ENCODE measurements at places on chromosomes 6 and 20. TPM values are rescaled to one million over a fixed set of nuclear protein-coding genes. Genes with fewer than 3 reads are reported as not detected.

Gene SMLR1
- not detected for polyA plus RNA-seq

Gene ASIP
- 0.80 TPM for polyA plus RNA-seq

Gene UBE2C
- 2.2 TPM for polyA plus RNA-seq

Gene CFB
- 39.6 TPM for polyA plus RNA-seq

Gene ZBTB46
- polyA plus RNA-seq = 6.7 TPM

- DNase-seq = no peak
These were observed 191.5 kb downstream of the PREX1 start for GRCh38 chr20:48636301-48636700.

DNA sequence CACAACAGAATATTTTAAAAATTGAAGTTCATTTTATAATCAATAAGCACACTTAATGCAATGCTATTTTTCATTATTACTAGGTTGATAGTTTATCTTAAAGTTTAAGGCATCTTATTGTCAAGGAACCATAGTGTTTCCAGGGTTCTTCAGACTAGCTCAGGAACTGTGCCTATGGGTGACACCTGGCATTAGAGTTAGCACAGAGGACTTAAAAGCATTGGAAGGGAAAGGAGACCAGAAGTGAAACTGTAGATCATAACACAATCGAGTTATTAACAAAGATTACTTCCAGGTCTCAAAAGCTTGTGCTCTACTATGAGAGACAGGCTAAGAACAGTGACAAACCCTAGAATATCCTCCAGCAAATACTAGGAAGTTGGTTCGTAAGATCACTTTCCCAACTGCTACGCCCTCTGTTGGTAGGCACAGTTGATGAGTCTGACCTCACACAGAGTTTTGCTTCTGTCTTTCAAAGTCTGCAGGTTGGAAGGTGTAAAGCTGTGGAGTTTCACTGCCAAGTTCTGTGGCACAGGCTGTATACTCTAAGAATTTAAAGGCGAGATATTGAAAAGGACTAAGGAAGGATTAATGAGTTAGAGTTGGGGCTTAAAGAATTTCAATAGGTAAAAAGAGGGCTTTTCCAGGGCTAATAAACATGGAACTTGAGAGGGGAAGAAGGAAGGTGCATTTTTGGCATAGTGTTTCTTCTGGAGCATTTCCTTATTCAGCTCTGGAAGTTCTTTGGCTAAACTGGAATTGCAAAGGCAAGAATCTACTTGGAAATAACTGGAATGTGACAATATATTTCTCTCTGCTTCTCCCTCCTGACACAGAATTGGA is 531.3 kb upstream of the JAG1 start:
- no peak for DNase-seq

DNA sequence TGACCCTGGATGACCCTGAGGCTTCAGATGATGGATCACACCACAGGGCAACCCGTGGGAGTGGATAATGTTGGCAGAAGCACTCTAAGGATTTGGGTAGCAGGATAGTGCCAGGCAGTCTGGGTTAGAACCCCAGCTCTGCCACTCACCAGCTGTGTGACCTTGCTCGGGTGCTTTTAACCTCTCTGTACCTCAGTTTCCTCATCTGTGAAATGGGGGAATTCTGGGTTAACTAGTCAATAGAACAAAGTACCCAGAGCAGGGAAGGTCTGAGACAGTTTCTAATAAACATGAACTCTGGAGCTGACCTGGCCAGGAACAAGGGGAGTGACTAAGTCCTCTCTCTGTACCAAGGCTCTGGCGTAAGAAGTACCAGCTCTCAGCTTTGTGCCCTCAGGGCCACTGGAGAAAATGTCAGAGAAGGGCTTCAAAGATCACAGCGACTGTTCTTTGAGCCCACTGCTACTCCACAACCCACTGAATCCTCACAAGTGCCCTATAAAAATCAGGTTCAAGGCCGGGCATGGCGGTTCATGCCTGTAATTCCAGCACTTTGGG is 14.7 kb upstream of the NOL4L start:
- no peak for DNase-seq

DNA sequence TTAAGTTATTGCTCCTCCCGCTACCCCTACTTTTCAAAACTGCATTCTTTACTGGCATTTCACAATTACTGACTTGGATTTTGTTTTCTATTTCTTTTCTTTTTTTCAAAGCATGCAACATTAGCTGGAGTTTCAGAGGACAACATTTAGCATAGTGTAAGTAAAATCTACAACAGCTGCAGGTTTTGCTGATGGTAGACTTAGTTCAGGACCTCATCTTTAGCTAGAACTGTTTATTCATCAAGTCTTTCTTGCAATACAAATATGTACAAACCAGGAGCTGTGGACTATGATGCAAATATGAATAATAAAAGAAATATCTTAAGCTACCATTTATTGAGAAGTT is 728 bp upstream of the CEP162 start:
- no peak for DNase-seq

GRCh38 chr20:20824924-20825584 is 112.6 kb upstream of the RALGAPA2 start:
- DNase-seq = no peak

DNA sequence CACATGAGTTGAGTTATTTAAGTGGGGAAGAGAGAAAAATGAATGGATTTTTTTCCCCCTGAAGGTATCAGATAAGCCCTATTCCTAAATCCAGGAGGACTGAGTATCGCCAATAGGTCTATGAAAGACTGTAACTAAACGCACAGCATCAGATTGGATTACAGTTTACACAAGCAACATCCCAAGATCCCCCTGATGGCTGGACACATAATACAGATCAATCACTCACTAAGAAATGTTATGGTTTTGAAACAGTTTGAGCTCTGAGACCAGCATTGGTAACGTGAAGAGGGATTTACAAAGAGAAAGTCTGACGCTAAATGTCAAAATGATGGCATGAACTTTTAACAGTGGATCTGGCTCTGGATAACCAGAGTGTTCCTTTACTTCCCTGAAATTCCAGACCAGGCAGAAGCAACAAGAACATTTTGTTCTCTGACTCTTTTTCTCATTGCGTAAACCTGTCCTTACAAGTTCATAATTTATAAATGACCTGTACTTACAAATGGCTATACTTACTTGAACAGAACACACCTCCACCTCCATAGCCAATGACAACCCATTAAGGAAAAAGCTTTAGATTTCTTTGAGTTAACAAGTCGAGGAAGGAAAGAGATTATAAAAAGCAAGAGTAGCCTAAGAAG is 131.8 kb upstream of the BEND3 start:
- DNase-seq = no peak

DNA sequence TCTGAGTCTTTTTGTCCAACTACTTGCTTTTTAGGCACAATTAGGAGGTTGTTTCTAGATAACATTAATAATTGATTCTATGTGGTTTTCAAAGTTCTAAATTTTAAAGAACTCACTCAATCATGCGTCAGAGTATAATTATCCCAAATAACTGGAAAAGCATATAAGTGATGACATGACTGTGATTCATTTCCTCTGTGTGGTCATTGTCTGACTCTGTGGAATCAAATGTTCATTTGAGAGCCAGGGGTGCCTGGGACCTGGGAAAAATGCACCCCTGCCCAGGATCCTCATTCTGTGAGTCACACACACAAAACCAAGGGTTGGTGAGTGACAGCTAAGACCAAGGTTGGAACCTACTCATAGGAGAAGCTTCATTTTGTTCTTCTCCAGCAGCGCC is 127.1 kb upstream of the MLIP start:
- no peak for DNase-seq

DNA sequence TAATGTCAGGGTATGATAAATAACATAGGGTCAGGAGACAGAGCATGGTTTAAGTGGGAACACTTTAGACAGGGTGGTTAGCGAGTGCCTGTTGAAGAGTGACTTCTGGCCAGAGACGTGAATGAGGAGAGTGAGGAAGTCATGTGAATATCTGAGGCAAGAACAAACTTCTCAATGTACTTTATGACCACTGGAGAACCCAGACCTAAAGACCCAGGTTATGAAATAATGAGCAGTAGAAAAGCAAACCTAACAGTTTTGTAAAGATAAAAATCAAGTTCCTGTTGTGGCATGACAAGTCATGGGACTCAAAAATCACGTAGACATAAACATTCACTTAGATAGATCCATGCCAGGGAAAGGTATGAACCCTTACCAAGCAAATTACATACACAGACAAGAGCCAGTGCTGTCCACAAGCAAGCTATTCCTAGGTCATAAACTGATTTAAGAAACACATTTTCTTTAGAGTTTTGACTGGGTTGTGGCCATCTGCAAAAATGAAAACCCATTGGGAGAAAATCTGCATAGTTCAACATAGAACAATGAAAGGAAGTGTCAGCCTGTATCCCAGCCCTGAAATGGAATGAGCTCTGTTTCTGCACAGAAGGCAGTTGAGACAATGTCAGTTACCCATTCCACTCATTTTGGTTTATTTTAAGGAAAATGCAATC is 2.2 kb upstream of the MYCT1 start:
- no peak for DNase-seq

DNA sequence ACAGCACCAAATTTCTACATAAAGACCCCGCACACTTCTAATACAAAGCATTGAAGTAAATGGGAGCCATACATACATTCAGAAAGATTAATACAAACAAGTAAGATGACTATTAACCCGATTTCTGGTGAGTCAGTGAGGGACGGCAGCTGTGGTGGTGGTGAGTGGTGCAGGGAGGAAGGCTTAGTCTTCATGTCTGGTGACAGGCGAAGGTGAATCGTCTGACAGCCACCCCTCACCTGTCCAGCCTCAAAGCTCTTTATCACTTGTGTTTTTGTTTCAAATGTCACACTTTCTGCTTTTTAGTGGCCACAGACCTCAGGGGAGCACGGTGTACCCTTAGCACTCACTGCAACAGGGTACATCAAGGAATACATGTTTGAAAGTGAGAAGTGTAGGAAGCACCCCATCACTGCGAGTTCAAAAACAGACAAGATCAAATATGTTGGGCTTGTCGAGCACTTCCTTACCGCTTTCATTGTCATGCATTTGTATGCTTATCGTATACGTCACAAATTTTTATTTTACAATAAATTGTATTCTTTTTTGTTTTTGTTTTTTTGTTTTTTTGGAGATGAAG is 63.5 kb downstream of the IRF4 start:
- DNase-seq = no peak

GRCh38 chr6:57262901-57263694 is 41.0 kb upstream of the RAB23 start:
- DNase-seq = no peak

DNA sequence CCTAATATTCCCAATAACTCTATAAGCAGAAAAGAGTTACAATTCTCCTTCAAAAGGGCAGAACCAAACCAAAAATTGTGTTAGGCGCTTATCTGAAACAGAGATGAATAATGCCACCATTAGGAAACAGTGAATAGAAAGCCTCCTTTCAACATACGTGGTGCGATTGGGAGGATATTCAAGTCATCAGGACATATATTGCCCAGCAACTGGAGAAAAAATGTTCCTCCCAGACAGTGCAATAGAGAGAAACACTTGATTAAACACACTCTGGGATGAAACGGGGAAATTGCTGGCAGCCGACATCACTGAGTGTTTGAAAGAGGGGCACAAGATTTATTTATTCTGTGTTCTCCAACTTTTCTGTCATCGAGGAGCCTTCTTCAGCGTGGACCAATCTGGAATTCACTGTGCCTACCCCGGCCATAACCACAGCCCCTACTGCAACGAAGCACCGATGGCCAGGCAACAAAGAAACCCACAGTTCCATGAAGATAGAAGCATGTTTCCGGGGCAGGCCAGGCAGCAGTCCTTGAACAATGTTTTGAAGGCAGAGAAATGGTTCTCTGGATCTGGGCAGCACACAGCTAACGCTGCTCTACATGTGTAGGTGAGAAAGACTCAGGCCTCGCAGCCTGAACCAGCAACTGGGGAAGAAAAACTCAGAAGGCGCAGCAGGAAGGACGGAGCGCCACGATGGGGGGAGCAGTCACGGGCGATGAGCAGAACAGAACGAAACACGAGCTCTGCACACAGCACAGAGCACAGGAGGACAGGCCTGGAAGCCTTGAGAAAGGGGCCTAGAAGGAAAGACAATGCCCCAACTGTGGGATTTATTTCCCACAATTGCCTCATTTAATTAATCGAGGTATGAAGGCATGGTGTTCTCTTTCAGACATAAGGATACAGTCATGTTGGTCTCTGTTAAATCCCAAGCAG is 234.2 kb upstream of the FOXQ1 start:
- no peak for DNase-seq

DNA sequence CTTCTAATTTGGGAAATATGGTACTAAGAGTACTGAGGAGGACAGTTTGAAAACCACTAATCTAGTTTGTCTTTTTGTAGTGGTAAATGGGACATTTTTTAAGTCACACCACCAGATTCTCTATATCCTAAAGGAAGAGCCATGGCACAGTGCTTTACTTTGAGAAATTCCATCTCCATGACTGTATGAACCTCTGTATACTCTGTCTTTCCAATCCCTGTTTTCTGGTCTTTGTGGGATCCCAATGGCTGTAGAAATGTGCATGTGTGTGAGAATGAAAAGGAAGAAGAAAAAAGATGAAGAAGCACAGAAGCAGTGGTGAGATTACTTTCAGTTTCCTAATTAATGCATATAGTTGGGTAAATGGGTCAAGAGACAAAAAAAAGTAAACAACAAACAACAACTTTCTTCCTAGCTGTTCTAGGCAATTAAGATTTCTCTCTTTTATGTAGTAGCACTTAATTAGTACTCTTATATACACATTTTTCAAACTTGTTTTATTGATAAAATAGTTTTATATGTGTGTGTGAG is 141.2 kb upstream of the HCRTR2 start:
- no peak for DNase-seq

DNA sequence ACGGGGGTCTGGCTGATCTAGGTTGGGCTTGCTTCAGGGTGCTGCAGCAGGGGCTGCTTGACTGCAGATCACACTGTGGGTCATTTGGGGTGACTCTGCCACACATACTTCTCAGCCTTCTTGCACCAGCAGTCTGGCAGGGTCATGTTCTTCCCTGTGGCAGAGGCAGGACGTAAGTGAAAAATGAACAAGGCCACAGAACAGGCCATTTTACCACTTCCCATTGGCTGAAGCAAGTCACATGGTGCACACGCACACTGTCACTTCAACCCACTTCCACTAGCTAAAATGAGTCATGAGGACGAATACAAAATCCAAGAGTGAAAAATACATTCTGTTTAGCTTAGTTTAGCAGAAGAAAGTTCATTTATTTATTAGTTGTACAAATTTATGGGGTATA is 168.6 kb upstream of the GGTLC1 start:
- DNase-seq = no peak

DNA sequence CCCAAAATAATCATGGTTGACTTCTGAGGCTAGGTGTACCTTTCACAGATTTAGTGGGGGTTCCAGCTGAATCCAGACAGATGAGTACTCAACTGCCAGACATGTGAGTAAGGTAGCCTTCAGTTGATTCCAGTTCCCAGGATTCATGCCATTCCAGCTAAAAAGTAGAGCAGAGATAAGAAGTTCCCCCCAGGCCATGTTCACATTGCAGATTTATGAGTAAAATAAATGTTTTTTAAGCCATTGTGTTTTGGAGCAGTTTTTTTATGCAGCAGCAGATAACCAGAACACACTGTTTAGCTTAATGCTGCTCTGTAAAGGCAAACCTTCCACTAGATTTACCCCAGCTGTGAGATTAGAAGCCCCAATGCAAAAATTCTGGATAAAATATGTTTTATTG is 245.0 kb downstream of the RFPL4B start:
- no peak for DNase-seq

- DNase-seq = no peak
These were observed 96.2 kb upstream of the BTN3A2 start for GRCh38 chr6:26268659-26269402.

GRCh38 chr20:50323777-50324775 is 133.4 kb downstream of the CEBPB start:
- DNase-seq = no peak
